ENCODE measurements at places on chromosomes 6 and 20.

DNA sequence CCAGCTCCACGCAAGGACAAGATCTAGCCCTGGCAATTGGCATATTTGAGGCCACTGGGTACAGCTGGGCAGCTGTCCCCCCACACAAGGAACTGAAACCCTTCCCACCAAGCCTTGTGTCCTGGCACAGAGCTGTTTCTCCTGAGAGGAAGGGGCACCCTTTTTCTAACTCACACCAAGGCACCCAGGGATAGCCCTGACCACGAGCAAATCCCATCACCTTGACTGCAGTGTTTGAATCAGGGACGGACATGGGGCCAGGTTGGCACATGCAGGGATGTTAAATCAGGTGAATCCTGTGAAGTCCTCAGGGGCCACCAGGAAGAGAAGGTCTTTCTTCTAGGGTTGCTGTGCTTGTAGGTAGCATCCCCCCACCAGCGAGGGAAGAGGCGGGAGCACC is 246.6 kb downstream of the PREX1 start:
- peaks cover 60% of the 10 kb centered on the region for H3K27me3 ChIP-seq
- H3K36me3 ChIP-seq, result no peaks in the 10 kb centered on the region
- no peak overlapping the region for H3K4me3 ChIP-seq
- ATAC-seq, result no peak
- H3K27ac ChIP-seq, result no peak overlapping the region
- no peaks in the 10 kb centered on the region for H3K4me1 ChIP-seq

DNA sequence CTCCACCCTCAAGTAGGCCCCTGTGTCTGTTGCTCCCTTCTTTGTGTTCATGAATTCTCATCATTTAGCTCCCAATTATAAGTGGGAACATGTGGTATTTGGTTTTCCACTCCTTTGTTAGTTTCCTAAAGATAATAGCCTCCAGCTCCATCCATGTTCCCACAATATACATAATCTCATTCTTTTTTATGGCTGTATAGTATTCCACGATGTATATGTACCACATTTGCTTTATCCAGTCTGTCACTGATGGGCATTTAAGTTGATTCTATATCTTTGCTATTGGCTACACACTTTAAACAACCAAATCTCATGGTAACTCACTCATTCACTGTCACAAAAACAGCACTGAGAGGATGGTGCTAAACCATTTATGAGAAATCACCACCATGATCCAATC is 35.5 kb upstream of the VGLL2 start:
- no peak overlapping the region for H3K27ac ChIP-seq
- no peaks in the 10 kb centered on the region for H3K36me3 ChIP-seq
- no peak overlapping the region for H3K4me3 ChIP-seq
- ATAC-seq, result no peak
- no peaks in the 10 kb centered on the region for H3K27me3 ChIP-seq

DNA sequence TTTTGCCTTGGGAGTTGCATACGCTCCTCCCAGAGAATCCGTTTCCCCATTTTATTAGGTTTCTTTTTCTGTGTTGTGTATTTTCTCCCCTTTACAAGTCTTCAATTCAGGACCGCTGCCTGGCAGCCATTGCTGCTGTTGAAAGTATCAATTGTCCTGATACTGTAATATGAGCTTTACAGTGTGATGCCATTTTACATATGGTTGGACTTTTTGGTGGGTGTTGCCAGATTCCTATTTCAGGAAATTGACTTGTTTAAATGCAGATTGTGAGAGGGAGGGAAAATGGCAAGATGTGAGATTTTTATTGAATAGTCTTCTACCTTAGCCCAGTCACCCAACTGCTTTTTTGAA is 1.2 kb downstream of the PANK2 start:
- no peaks in the 10 kb centered on the region for H3K27me3 ChIP-seq
- no peak for ATAC-seq
- peak overlapping the region; percentile 89 for H3K27ac ChIP-seq
- peaks cover 53% of the 10 kb centered on the region for H3K4me1 ChIP-seq
- H3K36me3 ChIP-seq, result peaks cover 22% of the 10 kb centered on the region

DNA sequence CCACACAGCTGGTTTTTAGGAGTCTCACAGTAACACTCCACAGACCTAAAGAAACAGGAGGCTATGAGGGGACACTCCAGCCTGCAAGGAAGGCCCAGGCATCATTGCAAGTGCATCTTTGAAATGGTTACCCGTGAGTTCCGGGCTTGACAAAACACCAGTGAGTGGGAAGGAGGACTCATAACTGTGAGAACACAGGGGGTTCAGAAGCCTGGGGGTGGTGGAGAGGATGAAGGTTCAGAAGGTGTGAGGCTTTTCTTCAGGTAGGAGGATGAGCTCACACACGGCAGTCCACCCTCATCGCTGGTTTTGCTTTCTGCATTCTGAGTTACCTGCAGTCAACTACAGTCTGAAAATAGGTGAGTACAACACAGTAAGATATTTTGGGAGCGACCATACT is 39.9 kb downstream of the MAP7 start:
- no peak overlapping the region for H3K27ac ChIP-seq
- H3K36me3 ChIP-seq, result no peaks in the 10 kb centered on the region
- no peak overlapping the region for H3K4me3 ChIP-seq
- no peaks in the 10 kb centered on the region for H3K4me1 ChIP-seq

DNA sequence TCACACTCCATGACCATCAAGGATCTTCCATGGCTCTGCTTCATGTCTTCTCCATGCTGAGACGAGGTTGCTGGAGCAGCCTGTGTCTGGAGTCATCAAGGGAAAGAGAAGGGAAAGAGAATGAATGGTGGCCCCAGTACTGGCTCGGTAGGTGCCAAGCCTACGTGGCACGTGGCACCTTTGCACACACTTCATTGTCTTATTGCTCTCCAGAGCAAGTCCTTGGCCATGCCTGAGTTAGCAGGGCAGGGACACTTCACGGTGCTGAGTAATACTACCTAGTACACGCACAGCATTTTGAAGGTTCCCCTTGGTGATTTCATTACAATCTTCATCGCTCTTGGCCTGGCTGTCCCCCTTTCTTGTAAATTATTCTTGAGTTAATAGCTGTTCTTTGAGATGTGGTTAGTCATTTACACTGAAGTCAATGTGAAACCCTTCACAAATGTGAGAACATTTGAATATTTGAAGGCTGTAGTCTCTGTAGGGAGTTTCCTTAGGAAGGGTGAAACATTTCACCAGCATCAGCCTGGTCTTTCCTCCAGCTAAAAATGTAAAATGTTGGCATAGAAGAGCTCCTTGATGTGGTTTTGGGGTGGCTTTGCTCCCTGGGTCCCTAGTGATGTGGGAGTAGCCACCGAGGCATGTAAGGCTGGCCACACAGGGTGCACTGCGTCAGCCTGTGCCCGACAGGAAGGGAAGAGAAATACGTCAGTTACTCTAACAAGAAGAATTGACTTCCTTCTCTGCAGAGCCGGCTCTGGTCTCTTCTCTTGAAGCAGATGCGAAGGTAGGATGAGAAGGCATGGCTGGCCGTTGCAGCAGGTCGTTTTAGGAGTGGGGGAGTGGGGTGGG is at the start of gene SYTL3:
Gene SYTL3, plus strand, starts transcription at position 766 of the 855 bp plus-strand sequence. CDS start 13,215 bp downstream, outside the sequence.
- no peaks in the 10 kb centered on the region for H3K27me3 ChIP-seq
- peak within 1 kb of the TSS; percentile 82 for H3K4me3 ChIP-seq
- peak within 1 kb of the TSS; percentile 98 for H3K27ac ChIP-seq

- H3K27me3 ChIP-seq, result no peaks in the 10 kb centered on the region
- no peaks in the 10 kb centered on the region for H3K4me1 ChIP-seq
- H3K36me3 ChIP-seq, result no peaks in the 10 kb centered on the region
- ATAC-seq, result peak; percentile 45
Observed at GRCh38 chr6:125987026-125987617, 782 bp downstream of the TRMT11 start.

DNA sequence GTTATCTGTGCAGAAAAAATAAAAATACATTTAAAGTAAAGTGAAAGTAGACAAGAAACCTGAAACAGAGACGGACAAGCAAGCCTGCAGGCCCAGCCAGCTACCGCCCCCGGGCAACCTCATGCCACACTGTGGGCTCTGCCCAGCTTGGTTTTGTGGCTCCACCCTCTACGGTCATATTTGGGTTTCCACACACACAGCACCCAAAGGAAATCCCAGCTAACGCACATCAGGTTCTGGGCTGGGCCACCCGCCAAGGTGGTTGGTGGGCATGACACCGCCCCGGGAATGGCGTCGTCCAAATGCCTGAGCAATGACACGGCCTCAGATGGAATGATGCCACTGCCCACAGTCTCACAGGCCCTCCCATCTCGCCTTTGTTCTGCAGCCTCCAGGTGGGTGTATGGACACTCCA is 22.9 kb downstream of the FAM110A start:
- H3K4me3 ChIP-seq, result no peak overlapping the region
- no peaks in the 10 kb centered on the region for H3K27me3 ChIP-seq
